ENCODE measurements at places on chromosomes 7 and 10.

GRCh38 chr7:27080844-27081436, 14.9 kb downstream of the HOXA1 start:
- DNase-seq, result no peak

DNA sequence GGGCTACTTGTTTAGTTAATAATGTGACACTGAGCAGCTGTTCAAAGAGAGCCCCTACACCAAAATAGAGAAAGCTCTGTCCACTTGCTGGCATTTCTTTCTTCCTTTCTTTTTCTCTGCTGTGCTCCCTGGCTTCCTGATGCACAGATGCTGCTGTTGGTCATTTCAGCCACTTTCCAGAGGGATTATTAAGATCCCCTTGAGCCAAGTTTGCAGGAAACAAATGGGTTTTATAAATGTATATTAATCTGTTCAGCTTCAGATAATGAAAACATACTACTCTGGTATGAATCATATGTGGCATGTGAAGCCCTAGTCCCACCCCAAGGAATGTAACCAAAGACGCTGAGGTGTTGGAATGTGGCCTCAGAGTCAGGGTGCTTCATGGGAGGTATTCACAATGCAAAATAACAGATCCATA, 638.2 kb upstream of the FZD8 start:
- peak; percentile 17 for DNase-seq

DNA sequence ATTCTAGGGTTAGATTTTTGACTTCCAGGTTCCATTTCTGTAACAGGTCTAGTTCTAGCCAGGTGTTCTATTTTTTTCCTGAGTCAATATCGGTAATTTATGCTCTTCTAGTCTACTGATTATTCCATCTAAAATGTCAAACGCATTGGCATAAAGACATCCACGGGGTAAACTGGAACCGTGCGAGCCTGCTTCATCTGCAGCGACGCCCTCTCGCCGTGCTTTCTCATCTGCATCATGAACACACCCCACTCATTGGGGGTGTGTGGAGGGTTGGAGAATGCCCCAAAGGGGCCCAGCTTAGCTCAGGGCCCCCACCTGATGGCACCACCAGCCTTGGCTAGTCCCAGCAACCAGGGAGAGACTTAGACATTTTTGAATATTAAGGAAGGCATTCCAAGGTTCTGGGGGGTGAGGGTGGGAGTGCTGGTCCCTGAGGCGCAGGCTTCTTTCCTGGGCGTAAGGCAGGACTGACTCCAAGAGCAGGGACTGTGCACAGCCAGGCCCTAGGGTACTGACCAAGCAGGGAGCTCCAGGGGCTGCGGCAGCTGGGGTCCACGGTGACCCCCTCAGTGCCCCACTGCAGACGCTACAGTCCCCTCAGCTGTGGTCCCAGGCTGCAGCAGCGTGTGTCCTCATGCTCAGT, 12.9 kb upstream of the CRYGN start:
- no peak for DNase-seq

DNA sequence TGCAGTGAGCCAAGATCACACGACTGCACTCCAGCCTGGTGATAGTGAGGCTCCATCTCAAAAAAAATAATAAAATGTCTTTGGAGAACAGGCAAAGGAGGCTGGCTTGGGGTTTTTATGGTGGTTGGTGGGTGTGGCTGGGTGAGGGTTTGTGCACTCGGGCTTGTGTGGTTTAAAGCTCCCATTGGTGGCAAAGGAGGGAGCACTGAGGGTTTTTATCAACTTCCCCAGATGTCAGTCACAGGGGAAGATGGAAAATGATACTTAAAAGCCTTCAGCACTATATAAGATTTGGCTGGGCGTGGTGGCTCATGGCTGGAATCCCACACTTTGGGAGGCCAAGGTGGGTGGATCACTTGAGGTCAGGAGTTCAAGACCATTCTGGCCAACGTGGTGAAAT, 16.3 kb upstream of the RNF216 start:
- DNase-seq, result no peak

GRCh38 chr7:3914051-3914775, 613.2 kb downstream of the SDK1 start:
- no peak for DNase-seq

- DNase-seq, result no peak
Observed at GRCh38 chr7:27730112-27730511, 9.8 kb upstream of the TAX1BP1 start.

DNA sequence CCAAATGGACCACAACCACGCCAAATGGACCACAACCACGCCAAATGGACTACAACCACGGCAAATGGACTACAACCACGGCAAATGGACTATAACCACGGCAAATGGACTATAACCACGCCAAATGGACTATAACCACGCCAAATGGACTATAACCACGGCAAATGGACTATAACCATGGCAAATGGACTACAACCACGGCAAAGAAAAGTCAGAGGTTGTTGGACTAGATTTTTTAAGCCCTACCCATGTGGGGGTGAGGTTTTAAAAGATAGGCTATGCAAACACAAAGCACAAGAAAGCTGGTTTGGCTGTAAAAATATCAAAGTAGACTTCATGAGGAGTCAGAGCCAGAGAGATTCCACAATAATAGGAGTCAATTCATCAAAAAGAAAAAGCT, 55.8 kb downstream of the NCAPG2 start:
- no peak for DNase-seq

DNA sequence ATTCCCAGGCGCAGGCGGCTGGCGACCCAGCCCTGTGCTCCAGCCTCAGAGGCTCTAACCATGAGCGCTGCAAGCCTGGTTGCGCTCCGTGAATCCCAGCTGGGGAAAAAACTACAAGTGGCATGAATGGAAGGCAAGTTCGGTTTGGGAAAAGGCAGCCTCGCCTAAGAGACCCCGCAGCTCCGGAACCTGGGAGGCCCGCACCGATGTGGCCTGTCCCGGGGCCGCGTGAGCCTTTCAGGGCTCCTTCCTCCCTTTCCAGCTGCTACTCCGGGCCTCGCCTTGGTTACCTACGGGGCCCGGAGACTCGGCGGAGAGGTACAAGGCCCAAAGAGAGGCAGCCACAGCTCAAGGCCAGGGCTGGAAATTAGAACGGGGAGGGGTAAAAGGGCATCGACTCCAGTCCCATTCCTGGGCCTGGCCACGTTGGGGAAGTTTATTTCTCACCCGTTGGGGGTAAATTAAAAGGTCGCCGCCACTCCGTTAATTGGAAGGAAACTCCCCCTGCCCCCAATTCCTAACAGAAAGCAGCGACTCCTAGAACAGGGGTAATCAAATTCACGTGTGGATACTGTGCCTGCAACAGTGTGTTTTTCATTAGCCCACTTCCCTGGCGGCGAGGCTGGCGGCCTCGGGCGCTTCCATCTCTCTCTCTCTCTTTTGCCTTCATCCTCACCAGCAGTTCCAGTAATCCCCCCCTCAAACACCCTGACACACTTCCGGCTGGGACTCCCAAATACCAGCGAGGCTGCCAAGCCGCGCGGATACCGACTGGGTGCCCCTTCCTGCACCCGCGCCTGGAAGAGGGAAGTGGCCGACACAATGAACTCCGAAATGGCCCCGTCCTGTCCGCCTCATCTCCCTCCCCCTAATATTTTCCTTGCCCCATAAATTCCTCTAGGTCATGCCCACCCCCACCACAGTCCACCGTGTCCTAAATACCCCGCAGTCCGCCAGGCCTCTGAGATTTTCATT, 1.5 kb upstream of the HOXA9 start:
- DNase-seq, result peak; percentile 54

GRCh38 chr10:110168601-110169481, 38.6 kb upstream of the MXI1 start:
- no peak for DNase-seq

GRCh38 chr7:53113424-53113823, 78.0 kb downstream of the POM121L12 start:
- DNase-seq, result no peak

GRCh38 chr10:33673839-33674415, 339.5 kb upstream of the NRP1 start:
- no peak for DNase-seq

DNA sequence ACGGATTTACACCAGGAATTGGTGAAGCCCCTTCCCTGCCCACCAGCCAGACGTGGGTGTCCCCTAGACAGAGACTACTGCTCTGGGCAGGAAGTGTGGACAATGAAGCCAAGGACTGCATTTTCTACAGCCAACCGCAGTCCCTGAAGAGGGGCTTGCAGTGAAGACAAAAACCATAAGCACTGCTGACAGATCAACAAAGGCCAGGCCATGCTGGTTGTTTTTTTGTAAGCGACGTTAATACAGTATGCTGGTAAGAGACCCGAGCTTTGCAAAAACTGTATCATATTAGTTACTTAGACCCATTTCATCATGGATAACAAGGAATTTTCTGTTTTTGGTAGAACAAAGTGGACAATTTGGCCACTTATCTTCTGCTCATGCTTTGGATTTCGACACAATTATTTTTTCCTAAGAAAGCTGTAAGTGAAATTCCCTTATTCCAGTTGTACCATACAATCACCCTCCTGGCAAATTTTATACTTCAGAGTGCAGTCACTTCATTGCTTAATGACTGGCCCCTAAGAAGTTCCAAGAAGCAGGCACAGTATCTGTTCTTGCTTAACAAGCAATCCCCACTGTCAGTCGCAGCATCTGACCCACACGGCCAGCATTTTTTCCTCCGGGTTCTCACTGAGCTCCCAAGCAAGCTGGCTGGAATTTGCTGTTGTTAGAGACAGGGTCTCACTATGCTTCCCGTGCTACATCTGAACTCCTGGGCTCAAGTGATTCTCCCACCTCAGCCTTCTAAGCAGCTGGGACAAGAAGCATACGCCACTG, 163.5 kb downstream of the PARD3 start:
- no peak for DNase-seq

DNA sequence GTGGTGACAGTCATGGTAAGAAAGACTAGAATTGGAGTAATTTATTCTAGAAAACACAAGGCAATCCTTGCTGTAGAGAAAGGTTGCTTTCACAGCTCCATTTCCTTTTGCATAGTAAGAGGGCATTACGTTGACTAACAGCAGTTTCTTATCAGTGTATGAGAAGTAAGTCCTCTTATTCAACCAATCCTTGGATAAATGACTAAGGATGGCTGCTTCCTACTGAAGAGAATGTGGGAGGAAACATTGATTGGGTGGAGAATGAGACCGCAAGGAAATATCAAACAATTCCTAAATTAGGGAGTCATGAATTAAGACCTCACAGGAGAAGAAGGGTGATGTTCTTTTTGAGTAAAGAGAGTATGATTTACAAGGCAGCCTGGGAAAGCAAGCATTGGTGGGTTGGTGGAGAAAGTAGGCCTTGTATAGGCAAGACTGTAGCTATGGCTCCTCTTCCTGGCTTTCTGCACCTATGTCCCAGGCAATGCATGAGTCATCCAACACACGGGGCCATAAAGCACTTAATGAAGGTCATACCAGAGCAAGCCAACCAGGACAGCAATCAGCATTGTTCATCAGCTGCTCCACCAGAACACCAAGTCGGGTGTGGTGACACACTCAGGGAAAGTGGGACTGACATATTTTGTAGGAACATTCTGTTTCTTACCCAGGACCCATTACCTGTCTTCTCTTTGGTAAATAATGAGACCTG, 5.6 kb downstream of the MGAM start:
- no peak for DNase-seq

GRCh38 chr7:114988026-114988425, 66.1 kb downstream of the MDFIC start:
- DNase-seq, result no peak

- DNase-seq, result no peak
Observed at GRCh38 chr10:43043773-43044447, 33.0 kb upstream of the RET start.

GRCh38 chr10:20017961-20018360, 201.7 kb downstream of the PLXDC2 start:
- no peak for DNase-seq

DNA sequence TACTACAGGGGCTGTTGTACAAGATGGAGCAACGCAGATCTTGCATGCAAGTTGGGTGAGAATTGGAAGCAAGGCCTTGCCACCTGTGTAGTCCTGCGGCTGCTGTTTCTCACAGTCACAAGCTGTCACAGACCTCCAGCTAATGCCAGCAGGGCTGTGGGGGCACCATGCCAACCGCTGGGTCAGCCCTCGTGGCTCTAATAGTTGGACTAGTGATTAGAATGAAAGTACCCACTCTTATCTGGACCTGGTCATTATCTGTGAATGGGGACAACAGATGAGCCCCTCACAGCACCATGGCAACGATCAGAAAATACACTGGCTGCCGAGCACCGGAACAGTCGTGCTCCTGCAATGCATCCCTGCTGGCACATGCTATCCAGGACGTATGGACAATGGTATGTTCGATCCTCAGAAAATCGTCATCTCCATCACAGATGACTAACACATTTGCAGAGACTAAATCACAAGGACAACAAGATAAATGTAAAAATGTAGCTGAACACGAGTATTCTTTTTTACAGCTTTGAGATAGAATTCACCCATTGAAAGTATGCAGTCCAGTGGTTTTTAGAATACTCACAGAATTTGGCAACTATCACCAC, 80.4 kb upstream of the CALN1 start:
- no peak for DNase-seq

- DNase-seq, result no peak
Observed at GRCh38 chr10:110396284-110396651, 91.5 kb upstream of the SMNDC1 start.

DNA sequence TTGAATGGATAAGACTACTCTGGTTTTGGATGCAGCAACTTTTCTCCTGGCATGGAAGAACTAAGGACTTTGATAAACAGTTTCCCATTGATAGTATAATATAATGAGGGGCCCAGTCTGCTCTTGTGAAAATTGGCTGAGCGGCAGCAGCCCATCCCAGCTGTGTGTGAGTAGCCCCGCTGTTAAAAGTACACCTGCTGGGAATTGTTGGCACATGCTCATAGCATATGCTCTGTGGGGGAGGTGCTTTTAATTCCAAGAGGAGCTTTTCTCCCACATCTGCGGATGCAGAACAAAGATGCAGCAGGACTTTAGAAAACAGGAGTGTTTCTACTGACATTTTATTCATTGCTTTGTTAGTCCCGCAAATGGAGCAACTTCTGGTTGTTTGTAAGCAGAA, 19.0 kb downstream of the SRI start:
- DNase-seq, result no peak

GRCh38 chr10:101091546-101092290, 29.9 kb downstream of the KAZALD1 start:
- no peak for DNase-seq

- no peak for DNase-seq
Observed at GRCh38 chr7:3146571-3147226, 103.0 kb upstream of the CARD11 start.

GRCh38 chr7:2611401-2611800, 20.4 kb upstream of the TTYH3 start:
- DNase-seq, result no peak

GRCh38 chr10:26311383-26311940, 94.9 kb downstream of the GAD2 start:
- no peak for DNase-seq

- no peak for DNase-seq
Observed at GRCh38 chr7:11710377-11710776, 121.6 kb downstream of the THSD7A start.

GRCh38 chr7:142606081-142606480, 143.2 kb upstream of the PRSS1 start:
- DNase-seq, result no peak

GRCh38 chr10:9018195-9019173, 964.0 kb downstream of the GATA3 start:
- no peak for DNase-seq

All from fibroblast of skin of left biceps (primary cell).